ENCODE measurements at places on chromosomes 2 and 18. TPM values are rescaled to one million over a fixed set of nuclear protein-coding genes. Genes with fewer than 3 reads are reported as not detected.

The PROC gene
- 0.29 TPM for total RNA-seq

The CD207 gene
- not detected for total RNA-seq

GRCh38 chr2:239594019-239594771 lies 193.4 kb upstream of the HDAC4 start:
- H3K27ac ChIP-seq = no peak overlapping the region
- DNase-seq = no peak
- no peaks in the 10 kb centered on the region for H3K36me3 ChIP-seq

DNA sequence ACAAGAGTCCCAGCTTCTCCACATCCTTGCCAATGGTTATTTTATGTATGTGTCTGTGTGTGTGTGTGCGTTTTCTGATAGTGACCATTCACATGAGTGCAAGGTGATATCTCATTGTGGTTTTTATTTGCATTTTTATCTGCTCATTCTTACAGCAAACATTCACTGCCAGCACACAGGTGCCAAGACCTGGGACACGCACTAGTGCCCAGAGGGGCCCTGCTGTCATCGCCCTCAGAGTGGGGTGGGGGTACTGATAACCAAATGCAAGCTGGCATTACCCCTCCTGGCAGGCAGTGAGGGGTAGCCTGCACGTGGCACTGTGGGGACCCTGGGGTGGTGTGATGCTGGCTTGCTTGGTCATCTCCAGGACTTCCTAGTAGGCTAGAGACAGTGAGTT lies 285.4 kb downstream of the LPIN1 start:
- H3K4me1 ChIP-seq = peaks cover 10% of the 10 kb centered on the region
- H3K27ac ChIP-seq = no peak overlapping the region
- H3K4me3 ChIP-seq = no peak overlapping the region
- no peaks in the 10 kb centered on the region for H3K27me3 ChIP-seq
- DNase-seq = no peak

The TLX2 gene
- total RNA-seq = under 0.01 TPM

The SERPINB3 gene
- total RNA-seq = not detected

The PGAP1 gene
- 9.1 TPM for total RNA-seq

The FAM237A gene
- total RNA-seq = not detected

- H3K27me3 ChIP-seq = no peaks in the 10 kb centered on the region
- H3K36me3 ChIP-seq = no peaks in the 10 kb centered on the region
- DNase-seq = no peak
These were observed 75.9 kb upstream of the SPHKAP start for GRCh38 chr2:228257379-228257778.

The ANKRD36 gene
- total RNA-seq = 27.9 TPM

The ADGRF3 gene
- under 0.01 TPM for total RNA-seq

The SCYGR7 gene
- total RNA-seq = not detected

- DNase-seq = no peak
- H3K4me3 ChIP-seq = no peak overlapping the region
- no peaks in the 10 kb centered on the region for H3K4me1 ChIP-seq
- H3K27me3 ChIP-seq = no peaks in the 10 kb centered on the region
- H3K27ac ChIP-seq = no peak overlapping the region
These were observed 910.4 kb upstream of the GYPC start for GRCh38 chr2:125745514-125745913.

The SERPINB13 gene
- total RNA-seq = not detected

DNA sequence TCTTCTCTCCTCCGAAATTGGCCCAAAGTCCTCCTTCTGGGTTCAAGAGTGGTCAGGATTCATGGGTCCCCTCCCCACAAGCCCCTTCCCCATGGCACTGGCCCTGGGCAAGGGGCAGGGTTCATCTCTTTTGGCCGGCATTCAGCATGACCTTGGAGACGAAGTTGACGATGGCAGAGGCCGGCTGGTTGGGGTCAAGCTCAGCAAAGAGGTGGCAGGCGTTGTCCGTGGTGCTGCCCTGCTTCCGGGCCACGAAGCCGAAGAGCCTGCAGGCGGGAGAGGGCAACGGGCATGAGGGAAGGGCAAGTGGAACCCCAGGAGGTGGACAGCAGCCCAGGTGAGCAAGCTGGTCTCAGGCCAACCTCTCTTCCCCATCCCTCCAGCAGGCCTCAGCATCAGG lies 198.5 kb downstream of the TNS1 start:
- H3K4me1 ChIP-seq = no peaks in the 10 kb centered on the region
- H3K27me3 ChIP-seq = no peaks in the 10 kb centered on the region
- DNase-seq = no peak
- peaks cover 77% of the 10 kb centered on the region for H3K36me3 ChIP-seq
- no peak overlapping the region for H3K27ac ChIP-seq
- no peak overlapping the region for H3K4me3 ChIP-seq

The DCDC2C gene
- total RNA-seq = not detected

- no peak for DNase-seq
- no peaks in the 10 kb centered on the region for H3K4me1 ChIP-seq
- peaks cover 85% of the 10 kb centered on the region for H3K36me3 ChIP-seq
These were observed 81.7 kb upstream of the MCFD2 start for GRCh38 chr2:46997329-46997728.

The RTP5 gene
- total RNA-seq = not detected

- H3K36me3 ChIP-seq = no peaks in the 10 kb centered on the region
- H3K4me3 ChIP-seq = no peak overlapping the region
These were observed 21.3 kb downstream of the FER1L5 start for GRCh38 chr2:96663829-96664228.

DNA sequence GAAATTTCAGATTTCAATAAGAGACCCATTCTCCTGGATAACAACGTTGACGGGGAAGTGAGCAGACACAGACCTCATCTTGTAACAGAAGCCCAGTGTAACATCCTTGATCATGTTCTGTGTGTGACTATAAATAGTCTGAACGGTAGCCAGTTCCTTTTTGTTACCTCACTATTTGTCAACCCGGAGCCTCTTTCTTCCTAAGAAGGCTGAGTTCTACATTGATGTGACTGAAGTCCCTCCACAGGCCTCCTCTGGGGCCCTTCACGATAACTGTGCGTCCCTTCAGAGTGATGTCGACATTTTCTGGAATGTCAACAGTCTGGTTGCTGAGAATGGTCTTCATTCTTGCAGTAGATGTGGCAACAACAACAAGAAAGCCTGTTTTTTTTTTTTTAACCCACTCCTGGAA lies 6.3 kb upstream of the PLEKHM3 start:
- peaks cover 5% of the 10 kb centered on the region for H3K4me1 ChIP-seq
- H3K27ac ChIP-seq = no peak overlapping the region
- no peak for DNase-seq
- no peaks in the 10 kb centered on the region for H3K36me3 ChIP-seq
- H3K4me3 ChIP-seq = no peak overlapping the region

The GREB1 gene
- total RNA-seq = 1.1 TPM

The CHST9 gene
- total RNA-seq = not detected

DNA sequence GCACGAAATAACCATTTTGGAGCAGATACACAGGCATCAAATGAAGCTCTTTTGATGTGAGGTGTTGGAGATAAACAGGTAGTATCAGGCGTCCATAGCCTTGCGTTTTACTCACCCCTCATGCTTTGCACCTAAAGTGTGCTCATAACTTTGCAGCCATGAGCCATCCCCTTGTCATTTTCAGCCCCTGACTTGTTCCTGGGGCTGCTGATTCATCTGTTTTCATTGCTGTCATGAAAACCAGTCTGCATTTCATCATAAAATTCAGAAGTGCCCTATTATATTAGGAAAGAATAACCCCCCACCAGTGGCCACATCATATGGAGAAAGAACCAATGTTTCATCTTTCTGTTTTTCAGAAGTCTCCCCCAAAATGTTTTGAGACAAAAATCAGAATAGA lies 329.7 kb upstream of the NRP2 start:
- no peaks in the 10 kb centered on the region for H3K27me3 ChIP-seq
- H3K4me3 ChIP-seq = no peak overlapping the region
- peaks cover 3% of the 10 kb centered on the region for H3K4me1 ChIP-seq
- H3K27ac ChIP-seq = no peak overlapping the region
- no peaks in the 10 kb centered on the region for H3K36me3 ChIP-seq
- DNase-seq = peak; percentile 50

GRCh38 chr2:150528861-150529801 lies 41.7 kb upstream of the RND3 start:
- H3K27ac ChIP-seq = peak overlapping the region; percentile 83
- H3K4me3 ChIP-seq = peak overlapping the region; percentile 32
- H3K4me1 ChIP-seq = peaks cover 57% of the 10 kb centered on the region
- H3K36me3 ChIP-seq = no peaks in the 10 kb centered on the region

The BOD1L2 gene
- not detected for total RNA-seq

GRCh38 chr2:152565884-152566727 lies 151.2 kb downstream of the PRPF40A start:
- DNase-seq = no peak
- H3K27ac ChIP-seq = no peak overlapping the region
- H3K4me1 ChIP-seq = peaks cover 9% of the 10 kb centered on the region
- H3K4me3 ChIP-seq = no peak overlapping the region
- H3K36me3 ChIP-seq = no peaks in the 10 kb centered on the region

The UGT1A7 gene
- total RNA-seq = not detected

DNA sequence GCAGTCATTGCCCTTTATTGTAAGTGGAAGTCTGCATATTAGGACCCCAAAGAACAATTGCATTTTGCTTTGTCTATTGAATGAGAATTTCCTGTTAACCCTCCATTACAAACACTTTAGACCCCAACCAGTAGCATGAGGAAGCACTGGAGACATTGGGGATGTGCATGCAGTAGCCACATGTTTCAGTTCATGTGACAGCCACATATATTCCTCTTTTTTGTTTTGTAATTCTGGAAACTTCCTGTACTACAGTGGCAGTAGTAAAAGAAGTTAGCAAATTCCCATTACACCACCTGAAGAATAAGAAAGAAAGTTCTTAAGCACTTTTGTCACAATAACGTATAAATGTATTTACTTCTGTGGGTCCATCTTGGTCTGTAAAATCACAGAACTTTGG lies 281.1 kb upstream of the SLC14A2 start:
- H3K36me3 ChIP-seq = no peaks in the 10 kb centered on the region
- no peaks in the 10 kb centered on the region for H3K27me3 ChIP-seq
- no peak overlapping the region for H3K4me3 ChIP-seq
- no peak overlapping the region for H3K27ac ChIP-seq

DNA sequence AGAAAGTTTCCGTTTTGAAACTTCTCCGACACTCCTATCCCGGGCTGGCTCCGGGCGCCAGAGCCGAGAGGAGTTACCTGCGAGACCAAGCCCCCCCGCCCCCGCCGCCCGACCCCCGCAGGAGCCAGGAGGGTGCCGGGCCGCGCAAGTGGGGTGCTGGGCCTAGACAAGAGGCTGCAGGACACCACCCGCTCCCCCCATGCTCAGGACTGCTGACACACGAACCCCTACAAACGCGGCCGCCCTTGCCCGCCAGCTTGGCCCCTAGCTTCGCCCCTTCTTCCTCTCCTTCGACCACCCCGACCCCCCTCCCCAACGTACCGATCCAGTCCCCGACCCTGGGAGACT lies 497 bp downstream of the PLA2R1 start:
- peaks cover 9% of the 10 kb centered on the region for H3K4me1 ChIP-seq
- H3K27me3 ChIP-seq = peaks cover 2% of the 10 kb centered on the region
- peak overlapping the region; percentile 83 for H3K4me3 ChIP-seq
- no peaks in the 10 kb centered on the region for H3K36me3 ChIP-seq
- no peak overlapping the region for H3K27ac ChIP-seq

The MOCOS gene
- 14.4 TPM for total RNA-seq

The RGPD4 gene
- not detected for total RNA-seq

DNA sequence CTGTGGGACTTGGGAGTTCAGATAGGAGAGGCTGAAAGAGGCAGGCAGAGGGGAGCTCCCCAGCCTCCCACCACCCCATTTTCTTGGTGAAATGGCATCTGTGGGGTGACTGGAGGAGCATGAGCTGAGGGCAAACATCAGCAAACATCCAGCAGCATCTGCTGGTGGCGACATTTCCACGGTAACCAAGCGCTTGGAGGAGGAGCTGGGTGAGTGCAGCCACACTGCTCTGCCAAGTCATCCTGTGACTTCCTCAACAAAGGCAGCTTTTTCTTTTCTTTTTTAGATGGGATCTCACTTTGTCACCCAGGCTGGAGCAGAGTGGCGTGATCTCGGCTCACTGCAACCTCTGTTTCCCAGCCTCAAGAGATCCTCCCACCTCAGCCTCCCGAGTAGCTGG lies 5.6 kb downstream of the TXNL4A start:
- H3K27ac ChIP-seq = peak overlapping the region; percentile 28
- no peaks in the 10 kb centered on the region for H3K27me3 ChIP-seq
- no peak for DNase-seq
- no peak overlapping the region for H3K4me3 ChIP-seq
- peaks cover 18% of the 10 kb centered on the region for H3K4me1 ChIP-seq

DNA sequence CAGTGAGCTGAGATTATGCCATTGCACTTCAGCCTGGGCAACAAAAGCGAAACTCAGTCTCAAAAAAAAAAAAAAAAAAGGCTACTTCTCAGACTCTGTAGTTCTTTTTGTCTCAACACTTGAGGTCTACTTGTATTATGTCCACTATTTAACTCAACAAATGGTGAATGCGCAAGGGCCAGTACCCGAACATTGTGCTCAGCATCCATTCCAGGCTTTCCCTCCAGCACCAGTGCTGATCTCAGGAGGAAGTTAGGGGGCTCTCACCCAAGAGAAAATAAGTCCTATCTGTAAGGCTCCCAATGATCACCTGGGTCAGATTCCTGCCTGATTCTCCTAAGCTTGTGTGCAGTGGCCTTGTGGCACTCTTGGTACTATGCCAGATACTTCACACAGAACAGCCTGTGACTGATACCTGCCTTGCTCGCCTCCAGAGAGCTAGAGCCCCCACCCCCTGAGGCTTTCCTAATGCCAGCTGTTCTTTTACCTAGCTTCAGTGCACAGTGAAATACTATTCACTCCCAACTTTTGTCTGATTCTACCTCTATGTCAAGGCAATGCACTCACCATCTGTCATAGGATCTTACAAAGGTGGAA lies 74.9 kb downstream of the INO80D start:
- peaks cover 12% of the 10 kb centered on the region for H3K36me3 ChIP-seq
- no peak for DNase-seq
- H3K27me3 ChIP-seq = no peaks in the 10 kb centered on the region
- H3K4me3 ChIP-seq = no peak overlapping the region

GRCh38 chr2:96847586-96847985 lies 3.8 kb upstream of the ANKRD23 start:
- H3K27ac ChIP-seq = no peak overlapping the region
- peaks cover 18% of the 10 kb centered on the region for H3K36me3 ChIP-seq
- no peaks in the 10 kb centered on the region for H3K27me3 ChIP-seq
- H3K4me3 ChIP-seq = no peak overlapping the region
- DNase-seq = peak; percentile 53
- no peaks in the 10 kb centered on the region for H3K4me1 ChIP-seq

DNA sequence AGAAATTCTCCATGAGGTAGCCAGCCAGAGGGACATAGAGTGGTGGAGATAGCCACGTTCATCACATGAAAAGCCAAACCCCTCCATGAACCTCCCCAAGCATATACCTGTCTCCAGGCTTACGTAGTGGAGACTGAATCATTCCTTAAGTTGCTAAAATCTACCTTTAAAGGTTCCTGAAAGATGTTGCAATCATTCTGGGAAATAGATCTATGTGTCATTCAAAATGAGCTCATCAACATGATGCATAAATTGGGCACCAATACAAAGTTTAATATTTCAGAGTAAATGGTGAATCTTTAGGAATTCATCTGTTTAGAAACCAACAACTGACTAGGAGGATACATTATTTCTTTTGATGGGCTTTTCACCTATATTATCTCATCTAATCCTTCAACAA lies 362.6 kb upstream of the ID2 start:
- H3K4me1 ChIP-seq = no peaks in the 10 kb centered on the region
- no peak overlapping the region for H3K4me3 ChIP-seq
- peaks cover 6% of the 10 kb centered on the region for H3K27me3 ChIP-seq
- H3K27ac ChIP-seq = no peak overlapping the region
- H3K36me3 ChIP-seq = no peaks in the 10 kb centered on the region
- DNase-seq = no peak

GRCh38 chr2:192072778-192073177 lies 122.0 kb downstream of the TMEFF2 start:
- H3K4me1 ChIP-seq = no peaks in the 10 kb centered on the region
- H3K36me3 ChIP-seq = no peaks in the 10 kb centered on the region
- DNase-seq = no peak
- no peak overlapping the region for H3K27ac ChIP-seq
- peaks cover 4% of the 10 kb centered on the region for H3K27me3 ChIP-seq
- H3K4me3 ChIP-seq = no peak overlapping the region

The SERPINB12 gene
- not detected for total RNA-seq

Data from osteoblast (primary cell).